ENCODE measurements at places on chromosomes 7 and 10.

GRCh38 chr10:118568327-118568848, 27.1 kb downstream of the PRLHR start:
- H3K27me3 ChIP-seq: peaks cover 27% of the 10 kb centered on the region
- no peaks in the 10 kb centered on the region for H3K4me1 ChIP-seq
- no peak for DNase-seq
- no peak overlapping the region for H3K27ac ChIP-seq
- no peak overlapping the region for H3K4me3 ChIP-seq

GRCh38 chr10:114472877-114473253, 68.6 kb upstream of the AFAP1L2 start:
- no peaks in the 10 kb centered on the region for H3K27me3 ChIP-seq
- no peak overlapping the region for H3K27ac ChIP-seq
- no peak for DNase-seq
- no peak overlapping the region for H3K4me3 ChIP-seq

DNA sequence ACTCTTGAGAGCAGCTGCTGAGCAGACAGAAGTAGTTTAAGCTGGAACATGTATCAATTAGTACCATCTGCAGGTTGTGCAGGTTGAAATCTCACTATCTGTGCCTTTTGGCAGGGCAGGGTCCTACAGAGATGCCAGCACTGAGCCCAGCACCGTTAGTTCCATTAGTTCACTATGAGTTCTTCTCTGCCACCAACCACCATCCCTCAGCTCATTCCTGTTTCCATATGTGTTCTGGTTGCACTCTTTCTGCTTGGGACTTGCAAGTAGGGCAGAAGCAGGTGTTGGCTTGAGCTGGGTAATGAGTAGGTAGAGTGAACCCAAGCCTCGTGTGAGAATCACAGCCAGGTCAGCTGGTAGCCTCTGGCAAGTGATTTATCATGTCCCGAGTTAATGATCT, 2.8 kb downstream of the SMO start:
- H3K27me3 ChIP-seq: no peaks in the 10 kb centered on the region
- H3K36me3 ChIP-seq: peaks cover 21% of the 10 kb centered on the region
- H3K4me1 ChIP-seq: peaks cover 35% of the 10 kb centered on the region
- H3K27ac ChIP-seq: no peak overlapping the region

- H3K27ac ChIP-seq: no peak overlapping the region
- H3K27me3 ChIP-seq: peaks cover 17% of the 10 kb centered on the region
- no peaks in the 10 kb centered on the region for H3K4me1 ChIP-seq
- H3K36me3 ChIP-seq: no peaks in the 10 kb centered on the region
- DNase-seq: no peak
Measured at GRCh38 chr7:55306331-55306730, 58.8 kb upstream of the LANCL2 start.

DNA sequence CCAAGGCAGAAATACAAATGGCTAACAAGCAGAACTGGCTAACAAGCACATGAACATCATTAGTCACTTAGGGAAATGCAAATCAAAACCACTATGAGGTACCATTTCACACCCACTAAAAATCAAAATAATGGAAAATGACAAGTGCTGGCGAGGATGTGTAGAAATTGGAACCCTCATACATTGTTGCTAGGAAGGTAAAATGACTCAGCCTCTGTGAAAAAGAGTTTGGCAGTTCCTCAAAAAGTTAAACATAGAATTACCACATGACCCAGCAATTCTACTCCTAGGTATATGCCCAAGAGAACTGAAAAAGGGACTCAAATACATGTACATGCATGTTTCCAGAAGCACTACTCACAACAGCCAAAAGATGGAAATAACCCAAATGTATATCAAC, 52.8 kb upstream of the ANAPC16 start:
- no peaks in the 10 kb centered on the region for H3K27me3 ChIP-seq
- peaks cover 2% of the 10 kb centered on the region for H3K4me1 ChIP-seq
- H3K4me3 ChIP-seq: no peak overlapping the region
- H3K27ac ChIP-seq: no peak overlapping the region

- H3K4me1 ChIP-seq: no peaks in the 10 kb centered on the region
- H3K27ac ChIP-seq: no peak overlapping the region
- no peak for DNase-seq
- H3K27me3 ChIP-seq: peaks cover 29% of the 10 kb centered on the region
- H3K36me3 ChIP-seq: no peaks in the 10 kb centered on the region
Measured at GRCh38 chr7:32416846-32417245, 73.3 kb downstream of the LSM5 start.

DNA sequence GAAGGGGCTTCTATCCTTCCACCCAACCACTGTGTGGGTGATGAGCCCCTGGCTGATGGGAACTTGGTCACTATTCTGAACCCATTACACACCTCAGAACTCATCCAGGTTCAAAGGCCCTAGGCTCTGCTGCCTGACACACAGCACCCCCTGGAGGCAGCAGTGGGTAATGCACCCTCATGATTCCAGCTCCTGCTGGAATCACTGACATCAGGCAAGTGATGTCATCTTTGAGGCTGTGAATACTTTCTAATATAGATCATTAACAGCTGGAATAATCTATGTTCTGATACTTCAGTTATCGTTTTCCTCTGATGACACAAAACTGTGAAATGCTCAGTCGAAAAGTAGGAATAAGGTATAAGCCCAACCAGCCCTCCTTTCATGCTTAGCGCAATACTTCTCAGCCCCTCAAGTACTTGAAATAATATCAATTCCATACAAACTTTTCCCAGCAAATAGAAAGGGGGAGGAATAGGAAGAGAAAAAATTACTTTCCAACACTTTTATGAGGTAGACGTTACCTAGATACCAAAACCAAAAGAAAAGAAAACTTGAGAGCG, 7.5 kb upstream of the RBP3 start:
- peak; percentile 75 for DNase-seq
- H3K27me3 ChIP-seq: peaks cover 50% of the 10 kb centered on the region
- H3K36me3 ChIP-seq: no peaks in the 10 kb centered on the region
- H3K4me3 ChIP-seq: no peak overlapping the region
- H3K27ac ChIP-seq: no peak overlapping the region

DNA sequence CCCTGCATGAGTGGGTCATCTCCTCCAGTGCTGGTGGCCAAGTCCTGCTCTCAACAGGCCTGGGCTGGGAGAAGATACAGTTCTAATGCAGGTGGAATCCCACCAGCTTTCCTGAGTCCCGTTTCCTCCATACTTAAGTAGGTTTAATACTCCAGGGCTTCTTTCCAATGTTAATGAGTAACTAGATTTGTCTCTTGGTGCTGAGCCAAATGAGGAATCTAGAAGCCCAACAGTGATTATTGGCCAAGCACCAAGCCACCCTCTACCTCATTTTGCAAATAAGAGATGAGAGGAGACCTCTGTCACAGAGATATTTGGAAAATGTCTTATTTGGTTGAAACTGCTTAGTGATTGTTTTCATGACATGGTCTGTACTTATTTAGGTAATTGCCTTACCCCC, 37.1 kb downstream of the STARD3NL start:
- H3K27me3 ChIP-seq: no peaks in the 10 kb centered on the region
- no peak for DNase-seq
- peaks cover 11% of the 10 kb centered on the region for H3K4me1 ChIP-seq
- peaks cover 16% of the 10 kb centered on the region for H3K36me3 ChIP-seq
- no peak overlapping the region for H3K4me3 ChIP-seq

DNA sequence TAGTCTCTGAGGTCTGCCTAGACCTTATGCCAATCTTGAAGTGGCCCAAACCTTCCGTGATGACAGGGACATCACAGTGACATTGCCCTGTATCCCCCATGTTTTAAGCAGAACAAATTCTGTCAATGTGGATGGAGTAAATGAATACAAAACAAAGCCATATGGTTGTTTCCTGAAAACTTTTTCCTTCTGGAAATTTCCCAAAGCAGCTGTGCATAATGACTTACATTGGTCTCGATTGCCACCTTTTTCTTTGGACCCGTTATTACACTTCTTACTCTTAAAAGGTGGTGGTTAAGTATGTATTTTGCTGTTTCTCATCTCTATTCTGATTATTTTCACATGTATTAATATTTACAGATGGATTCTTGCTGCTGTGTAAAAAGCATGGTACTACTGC, 411.2 kb upstream of the KLF6 start:
- H3K36me3 ChIP-seq: no peaks in the 10 kb centered on the region
- H3K27ac ChIP-seq: no peak overlapping the region
- no peak overlapping the region for H3K4me3 ChIP-seq
- H3K4me1 ChIP-seq: peaks cover 21% of the 10 kb centered on the region

DNA sequence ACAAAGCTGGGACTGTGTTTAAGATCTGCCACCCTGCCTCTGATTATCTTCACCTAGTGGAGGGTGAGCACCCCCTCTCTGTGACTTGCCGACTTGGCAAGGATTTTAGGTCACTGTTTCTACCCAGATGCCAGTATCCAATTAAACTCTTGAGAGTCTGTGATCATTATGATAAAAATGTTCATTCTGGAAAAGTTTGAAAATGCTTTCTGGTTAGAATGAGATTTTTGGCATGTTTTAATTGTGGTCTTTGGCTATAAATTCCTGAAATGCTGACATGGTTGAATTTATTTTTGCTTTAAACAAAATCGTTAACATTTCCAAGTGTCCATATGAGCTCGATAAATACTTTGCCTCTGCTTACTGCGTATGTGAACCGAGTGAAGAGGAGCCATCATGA, 221.4 kb downstream of the BICC1 start:
- H3K27ac ChIP-seq: no peak overlapping the region
- DNase-seq: no peak
- H3K36me3 ChIP-seq: peaks cover 12% of the 10 kb centered on the region

DNA sequence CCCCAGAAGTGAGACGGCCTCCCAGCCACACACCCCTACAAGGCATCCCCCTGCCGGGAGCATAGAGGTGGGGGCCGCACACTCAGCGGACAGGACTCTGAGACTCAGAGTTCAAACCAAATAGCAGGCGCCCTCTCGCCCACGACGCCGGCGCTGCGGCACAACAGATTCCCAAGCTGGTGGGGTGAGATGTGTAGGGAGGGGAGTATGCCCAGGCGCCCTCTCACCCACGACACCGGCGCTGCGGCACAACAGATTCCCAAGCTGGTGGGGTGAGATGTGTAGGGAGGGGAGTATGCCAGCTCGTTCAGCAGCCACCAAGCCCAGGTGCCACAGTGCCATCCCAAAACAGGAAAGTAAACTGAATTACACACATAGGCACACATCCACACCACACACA, 64.7 kb downstream of the TCERG1L start:
- no peak for DNase-seq
- peaks cover 24% of the 10 kb centered on the region for H3K4me1 ChIP-seq
- H3K36me3 ChIP-seq: no peaks in the 10 kb centered on the region
- peaks cover 36% of the 10 kb centered on the region for H3K27me3 ChIP-seq

- H3K36me3 ChIP-seq: peaks cover 1% of the 10 kb centered on the region
Measured at GRCh38 chr7:135490783-135491182, 19.1 kb downstream of the CNOT4 start.

DNA sequence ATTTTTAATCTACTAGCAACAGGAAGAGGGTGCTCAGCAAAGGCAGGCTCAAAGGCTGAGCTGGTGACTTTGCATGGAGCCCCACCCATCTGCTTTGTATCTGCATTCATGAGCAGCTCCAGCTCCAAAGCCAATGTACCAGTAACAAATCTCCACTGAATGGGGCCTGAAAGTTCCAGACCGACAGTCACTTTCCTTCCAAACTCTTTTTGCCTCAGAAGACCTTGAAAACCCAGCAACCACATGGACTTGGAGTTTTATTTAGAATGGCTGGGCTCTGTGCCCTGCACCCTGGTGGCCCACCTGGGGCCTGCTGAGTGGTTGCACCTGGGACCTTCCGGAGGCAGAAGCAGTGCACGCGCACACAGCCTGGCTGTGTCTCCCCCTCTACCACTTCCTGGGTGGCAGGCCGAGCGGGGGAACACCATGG, 195.0 kb upstream of the PLXNA4 start:
- no peaks in the 10 kb centered on the region for H3K4me1 ChIP-seq
- H3K27ac ChIP-seq: no peak overlapping the region
- H3K4me3 ChIP-seq: no peak overlapping the region
- H3K27me3 ChIP-seq: peaks cover 4% of the 10 kb centered on the region

DNA sequence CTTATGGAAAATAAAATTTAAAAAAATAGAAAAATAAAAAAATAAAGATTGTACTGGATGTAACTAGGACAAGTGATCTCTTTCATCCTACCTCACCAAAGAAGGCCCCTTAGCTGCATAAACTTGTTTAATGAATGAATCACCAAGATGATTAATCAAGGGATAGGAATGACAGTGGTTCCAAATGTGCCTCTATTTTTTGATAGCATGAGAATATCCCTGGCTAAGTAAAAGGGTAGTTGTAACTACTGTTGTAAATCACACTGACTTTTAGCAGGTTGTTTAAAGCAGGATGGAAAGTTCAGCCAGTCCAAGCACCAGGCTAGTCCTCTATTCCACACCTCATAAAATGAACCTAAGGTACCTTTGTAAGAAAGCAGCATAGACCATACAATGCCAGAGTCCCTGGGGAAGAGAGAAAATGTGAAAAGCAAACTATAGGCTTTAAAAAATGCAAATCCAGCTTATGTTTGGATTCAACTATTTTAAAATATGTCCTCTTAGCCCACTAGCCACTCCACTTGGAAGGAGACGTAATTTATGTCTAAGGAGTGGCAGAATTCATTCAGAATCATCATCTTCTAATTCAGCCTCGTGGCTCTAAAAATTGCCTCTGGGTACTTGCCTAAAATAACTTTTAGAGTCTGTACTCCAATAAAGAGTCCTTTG, 126.8 kb downstream of the SKIDA1 start:
- H3K4me1 ChIP-seq: peaks cover 38% of the 10 kb centered on the region
- DNase-seq: no peak
- H3K36me3 ChIP-seq: peaks cover 5% of the 10 kb centered on the region
- peak overlapping the region; percentile 97 for H3K27ac ChIP-seq
- H3K4me3 ChIP-seq: no peak overlapping the region

- H3K36me3 ChIP-seq: peaks cover 2% of the 10 kb centered on the region
- peak overlapping the region; percentile 96 for H3K4me3 ChIP-seq
- H3K27ac ChIP-seq: peak overlapping the region; percentile 83
- peak; percentile 48 for DNase-seq
Measured at GRCh38 chr7:120856621-120857352, 1.2 kb downstream of the TSPAN12 start.

GRCh38 chr10:1464881-1465417, 272.4 kb downstream of the ADARB2 start:
- no peak overlapping the region for H3K27ac ChIP-seq
- no peaks in the 10 kb centered on the region for H3K36me3 ChIP-seq
- H3K27me3 ChIP-seq: peaks cover 39% of the 10 kb centered on the region
- no peak for DNase-seq
- H3K4me1 ChIP-seq: peaks cover 16% of the 10 kb centered on the region
- no peak overlapping the region for H3K4me3 ChIP-seq
